Retina (tissue), 1 donor: ENCODE measurements at places on chromosomes 12 and 14.

- DNase-seq, result no peak
These were observed 2.6 kb downstream of the TMEM132D start for GRCh38 chr12:129901254-129901653.

DNA sequence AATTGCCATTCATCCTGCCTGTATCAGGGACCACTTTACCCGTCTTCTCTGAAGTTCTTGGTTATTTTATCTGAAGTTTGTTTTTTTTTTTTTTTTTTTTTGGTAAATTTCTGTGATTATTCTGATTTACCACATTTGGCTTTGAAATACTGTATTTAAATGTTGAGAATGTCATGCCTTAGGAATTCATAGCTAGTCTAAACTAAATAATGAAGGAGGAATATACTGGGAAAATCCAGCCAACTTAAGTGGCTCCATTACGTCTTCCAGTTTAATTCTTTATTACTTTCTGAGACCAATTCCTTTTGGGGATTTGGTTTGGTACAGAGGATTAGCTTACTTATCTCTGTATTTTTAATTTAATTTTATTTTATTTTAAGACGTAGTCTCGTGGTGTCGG is 60.3 kb upstream of the KCNMB4 start:
- no peak for DNase-seq

DNA sequence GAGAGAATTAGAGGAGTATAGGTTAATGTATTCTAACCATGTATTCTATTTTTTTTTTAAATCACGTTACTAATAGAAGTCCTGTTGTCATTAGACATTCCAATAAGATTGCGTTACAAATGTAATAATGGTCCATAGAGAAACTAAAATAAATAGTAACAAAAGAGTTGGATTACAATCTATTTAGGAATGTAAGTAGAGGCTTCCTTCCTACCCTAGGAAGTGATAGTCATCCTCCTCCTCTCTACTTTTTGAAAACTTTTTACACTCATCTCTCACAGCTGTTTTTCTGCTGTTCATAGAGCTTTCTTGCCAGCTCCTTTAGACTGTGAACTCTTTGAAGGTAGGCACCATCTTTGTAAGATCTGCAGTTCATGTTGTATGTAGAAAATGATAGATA is 23.6 kb downstream of the TRHDE start:
- DNase-seq, result no peak

DNA sequence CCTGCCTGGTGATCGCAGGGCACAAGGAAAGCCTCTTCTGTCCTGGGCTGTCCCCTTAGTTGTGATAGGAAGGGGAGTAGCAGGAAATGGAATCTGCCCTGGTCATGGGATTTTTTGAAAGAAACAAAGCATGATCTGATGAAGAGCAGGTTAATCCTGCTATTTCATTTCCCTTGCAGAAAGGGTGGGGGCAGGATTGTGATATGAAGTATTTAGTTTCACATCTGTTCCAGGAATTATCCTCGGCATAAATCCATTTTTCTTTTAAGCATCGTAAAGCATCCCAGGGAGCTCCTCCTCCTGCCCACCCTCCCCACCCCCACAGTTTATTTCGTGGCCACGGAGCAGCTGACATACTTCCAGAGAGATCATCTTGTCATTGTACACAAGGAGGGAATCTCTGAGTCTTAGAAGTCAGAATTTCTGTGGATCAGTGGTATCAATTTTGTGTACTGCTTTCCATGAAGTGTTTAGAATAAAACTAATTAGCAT is 53.1 kb downstream of the TGFB3 start:
- DNase-seq, result no peak

- no peak for DNase-seq
These were observed 195.1 kb downstream of the PHETA1 start for GRCh38 chr12:111173836-111174235.

DNA sequence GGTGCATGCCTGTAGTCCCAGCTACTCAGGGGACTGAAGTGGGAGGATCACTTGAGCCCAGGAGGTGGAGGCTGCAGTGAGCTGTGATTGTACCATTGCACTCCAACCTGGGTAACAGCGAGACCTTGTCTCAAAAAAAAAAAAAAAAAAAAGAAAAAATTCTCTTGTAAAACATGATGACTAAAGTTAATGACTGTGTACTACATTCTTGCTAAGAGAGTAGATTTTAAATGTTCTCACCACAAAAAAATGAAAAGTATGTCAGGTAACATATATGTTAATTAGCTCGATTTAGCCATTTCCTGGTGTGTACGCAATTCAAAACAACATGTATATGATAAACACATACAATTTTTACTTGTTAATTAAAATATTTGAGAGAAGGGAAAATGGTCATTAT is 480.7 kb upstream of the RGS6 start:
- no peak for DNase-seq

- DNase-seq, result no peak
These were observed 269.9 kb upstream of the SFSWAP start for GRCh38 chr12:131441060-131441396.

DNA sequence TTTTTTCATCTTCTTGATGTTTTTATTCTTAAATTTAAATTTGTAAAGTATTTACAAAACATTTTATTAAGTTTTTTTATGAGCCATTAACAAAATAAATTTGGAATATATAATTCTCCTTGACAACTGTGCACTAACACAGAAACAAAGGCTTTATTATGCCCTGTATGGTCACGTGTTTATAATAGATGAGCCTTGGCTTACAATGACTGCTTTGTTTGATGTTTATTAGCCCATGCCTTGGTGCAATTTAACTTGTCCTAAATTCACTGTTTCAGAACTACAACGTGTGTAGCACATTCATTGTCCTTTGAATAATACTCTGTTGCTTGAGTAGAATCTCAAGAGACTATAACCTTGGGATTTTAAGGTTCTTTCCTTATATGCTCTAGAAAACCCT is 59.8 kb downstream of the CNTN1 start:
- peak; percentile 31 for DNase-seq

DNA sequence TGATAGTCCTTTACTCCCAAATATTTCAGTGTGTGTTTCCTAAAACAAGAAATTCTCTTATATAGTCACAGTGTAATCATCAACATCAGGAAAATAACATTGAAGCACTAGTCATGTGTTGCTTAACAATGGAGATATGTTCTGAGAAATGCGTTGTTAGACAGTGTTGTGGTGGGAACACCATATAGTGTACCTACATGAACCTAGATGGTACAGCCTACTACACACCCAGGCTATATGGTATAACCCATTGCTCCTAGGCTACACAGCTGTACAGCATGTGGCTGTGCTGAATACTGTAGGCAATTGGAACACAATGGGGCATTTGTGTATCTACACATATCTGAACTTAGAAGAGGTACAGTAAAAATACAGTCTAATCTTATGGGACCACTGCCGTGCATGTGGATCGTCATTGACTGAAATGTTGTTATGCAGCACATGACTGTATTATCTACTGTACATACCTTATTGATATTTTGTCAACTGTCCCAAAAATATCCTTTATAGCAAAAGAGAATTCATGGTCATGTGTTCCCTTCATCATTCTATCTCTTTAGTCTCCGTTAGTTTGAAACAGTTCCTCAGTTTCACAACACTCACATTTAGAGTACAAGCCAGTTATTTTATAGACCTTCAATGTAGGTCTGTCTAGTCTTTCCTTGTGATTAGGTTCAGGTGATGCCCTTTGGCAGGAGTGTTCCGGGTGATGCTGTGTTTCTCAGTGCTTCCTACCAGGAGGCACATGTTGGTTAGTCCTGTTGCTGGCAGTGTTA is 109.7 kb downstream of the SLC25A47 start:
- no peak for DNase-seq
